ENCODE measurements at places on chromosomes 1 and 21. TPM values are rescaled to one million over a fixed set of nuclear protein-coding genes. Genes with fewer than 3 reads are reported as not detected.
A peak's percentile ranks its signal among the peaks of the same experiment; 100 is the strongest.

- no peak overlapping the region for H3K4me3 ChIP-seq
- H3K27me3 ChIP-seq = no peaks in the 10 kb centered on the region
- DNase-seq = no peak
- H3K36me3 ChIP-seq = no peaks in the 10 kb centered on the region
Observed at GRCh38 chr1:246949956-246950355, 18.2 kb upstream of the AHCTF1 start.

GRCh38 chr21:44499631-44500030 is 40.4 kb downstream of the KRTAP10-1 start:
- no peaks in the 10 kb centered on the region for H3K36me3 ChIP-seq
- no peak for DNase-seq
- no peak overlapping the region for H3K4me3 ChIP-seq
- no peak overlapping the region for H3K27ac ChIP-seq
- H3K27me3 ChIP-seq = no peaks in the 10 kb centered on the region
- H3K4me1 ChIP-seq = peaks cover 13% of the 10 kb centered on the region

DNA sequence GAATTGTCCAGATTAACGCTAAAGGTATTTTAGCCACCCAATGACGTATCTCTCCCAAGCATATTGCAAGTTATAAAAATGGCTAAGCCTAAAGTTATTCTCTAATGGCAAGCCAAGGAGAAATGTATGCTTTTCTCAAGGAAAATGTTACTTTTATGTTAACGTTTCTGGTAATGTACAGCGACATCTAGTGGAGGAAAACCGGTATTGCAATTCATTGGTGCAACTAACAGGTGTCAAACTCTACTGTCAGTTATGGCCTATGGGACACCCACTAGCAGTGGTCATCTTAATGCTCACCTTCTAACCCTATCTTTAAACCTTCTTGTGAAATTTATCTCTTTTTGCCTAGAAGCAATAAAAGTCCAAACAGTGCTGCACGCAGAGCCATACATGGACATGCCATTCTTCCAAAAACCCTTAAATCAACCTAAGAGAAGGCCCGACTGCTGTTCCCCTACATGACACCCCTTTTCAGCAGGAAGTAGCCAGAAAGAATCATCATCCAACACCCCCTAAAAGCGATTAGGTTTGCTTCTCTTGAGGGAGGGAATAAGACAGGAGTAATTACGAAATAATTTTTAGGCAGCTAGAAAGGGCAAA is 68.7 kb upstream of the LRIF1 start:
- H3K4me3 ChIP-seq = no peak overlapping the region
- H3K4me1 ChIP-seq = no peaks in the 10 kb centered on the region
- no peaks in the 10 kb centered on the region for H3K27me3 ChIP-seq
- H3K27ac ChIP-seq = no peak overlapping the region

GRCh38 chr1:162186406-162186805 is 116.9 kb downstream of the NOS1AP start:
- no peaks in the 10 kb centered on the region for H3K27me3 ChIP-seq
- H3K4me1 ChIP-seq = no peaks in the 10 kb centered on the region
- DNase-seq = no peak
- no peaks in the 10 kb centered on the region for H3K36me3 ChIP-seq
- no peak overlapping the region for H3K27ac ChIP-seq

DNA sequence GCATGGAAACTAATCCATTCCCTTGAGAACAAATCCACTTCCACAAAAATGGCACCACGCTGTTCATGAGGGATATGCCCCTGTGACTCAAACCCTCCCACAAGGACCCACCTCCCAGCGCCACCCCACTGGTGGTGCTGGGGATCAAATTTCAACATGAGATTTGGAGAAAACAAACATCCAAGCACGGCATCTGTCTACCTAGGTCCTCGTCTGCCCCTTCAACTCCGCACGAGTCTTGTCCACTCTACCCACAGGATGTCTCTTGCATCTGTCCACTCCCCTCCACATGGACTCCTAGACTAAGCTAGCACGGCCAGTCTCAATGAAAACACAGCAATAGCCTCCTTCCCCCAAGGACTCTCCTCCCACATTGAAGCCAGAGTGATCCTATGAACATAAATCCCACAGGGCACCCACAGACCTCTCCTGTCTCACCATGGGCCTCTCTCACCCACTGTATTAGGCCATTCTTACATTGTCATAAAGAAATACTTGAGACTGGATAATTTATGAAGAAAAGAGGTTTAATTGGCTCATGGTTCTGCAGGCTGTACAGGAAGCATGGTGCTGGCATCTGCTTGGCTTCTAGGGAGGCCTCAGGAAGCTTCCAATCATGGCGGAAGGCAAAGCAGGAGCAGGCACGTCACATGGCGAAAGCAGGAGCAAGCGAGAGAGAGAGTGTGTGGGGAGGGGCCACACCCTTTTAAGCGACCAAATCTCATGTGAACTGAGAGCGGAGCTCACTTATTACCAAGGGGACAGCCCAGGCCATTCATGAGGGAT is 101.4 kb downstream of the TOMM20 start:
- H3K4me1 ChIP-seq = no peaks in the 10 kb centered on the region
- H3K27me3 ChIP-seq = no peaks in the 10 kb centered on the region
- H3K27ac ChIP-seq = no peak overlapping the region
- H3K4me3 ChIP-seq = no peak overlapping the region

LCE1D gene
- polyA plus RNA-seq = not detected

DNA sequence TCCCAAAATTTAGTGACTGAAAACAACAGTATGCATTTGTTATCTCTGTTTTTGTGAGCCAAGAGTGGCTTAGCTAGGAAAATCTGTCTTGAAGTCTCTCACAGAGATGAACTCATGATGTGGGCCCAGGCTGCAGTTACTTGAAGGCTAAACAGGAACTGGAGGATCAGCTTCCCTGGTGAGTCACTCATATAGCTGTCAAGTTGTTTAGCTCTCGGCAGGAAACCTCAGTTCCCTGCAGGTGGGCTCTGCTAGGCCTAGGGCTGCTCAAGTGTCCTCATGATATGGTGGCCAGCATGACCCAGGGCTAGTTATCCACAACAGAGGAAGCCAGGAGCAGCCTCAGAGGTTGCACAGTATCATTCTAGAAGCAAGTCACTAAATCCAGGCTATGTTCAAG is 30.2 kb upstream of the DDX59 start:
- no peaks in the 10 kb centered on the region for H3K36me3 ChIP-seq
- H3K27me3 ChIP-seq = no peaks in the 10 kb centered on the region
- no peaks in the 10 kb centered on the region for H3K4me1 ChIP-seq
- H3K27ac ChIP-seq = no peak overlapping the region
- DNase-seq = no peak

DNA sequence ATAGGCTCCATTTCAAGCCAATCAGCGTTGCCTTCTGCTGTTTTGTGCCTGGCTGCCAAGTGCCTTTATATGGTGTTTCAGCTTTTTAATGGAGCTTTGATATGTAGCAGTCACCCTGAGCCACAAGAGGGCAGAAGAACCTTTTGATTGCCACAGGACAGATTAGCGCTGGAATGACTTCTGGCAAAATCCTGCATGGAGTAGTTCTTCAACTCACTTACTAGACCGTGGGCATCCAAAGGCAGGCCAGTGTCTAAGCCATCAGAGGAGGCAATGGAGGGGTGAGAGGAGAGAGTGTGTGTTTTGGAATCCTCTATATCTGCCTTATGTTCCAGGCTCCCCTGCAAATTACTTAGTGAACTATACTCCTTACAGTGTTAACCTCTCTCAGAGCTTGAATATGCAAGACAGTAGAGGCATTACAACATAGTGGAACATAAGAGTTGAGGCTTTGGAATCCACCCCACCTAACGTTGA is 56.2 kb downstream of the ST3GAL3 start:
- H3K27ac ChIP-seq = no peak overlapping the region
- H3K27me3 ChIP-seq = no peaks in the 10 kb centered on the region
- no peaks in the 10 kb centered on the region for H3K4me1 ChIP-seq
- DNase-seq = peak; percentile 84
- H3K36me3 ChIP-seq = no peaks in the 10 kb centered on the region

- no peak for DNase-seq
- no peaks in the 10 kb centered on the region for H3K36me3 ChIP-seq
- no peak overlapping the region for H3K27ac ChIP-seq
Observed at GRCh38 chr1:181140398-181140797, 51.9 kb downstream of the IER5 start.

GRCh38 chr1:168697356-168698126 is 31.5 kb downstream of the DPT start:
- H3K4me1 ChIP-seq = peaks cover 3% of the 10 kb centered on the region
- H3K36me3 ChIP-seq = no peaks in the 10 kb centered on the region
- DNase-seq = no peak
- H3K27ac ChIP-seq = peak overlapping the region; percentile 21
- no peaks in the 10 kb centered on the region for H3K27me3 ChIP-seq
- no peak overlapping the region for H3K4me3 ChIP-seq

- H3K27me3 ChIP-seq = peaks cover 21% of the 10 kb centered on the region
- H3K4me3 ChIP-seq = no peak overlapping the region
- no peak overlapping the region for H3K27ac ChIP-seq
- DNase-seq = peak; percentile 28
- H3K4me1 ChIP-seq = peaks cover 5% of the 10 kb centered on the region
Observed at GRCh38 chr1:236144446-236145150, 2.3 kb downstream of the GPR137B start.
